ENCODE measurements at places on chromosomes 12 and 14.

DNA sequence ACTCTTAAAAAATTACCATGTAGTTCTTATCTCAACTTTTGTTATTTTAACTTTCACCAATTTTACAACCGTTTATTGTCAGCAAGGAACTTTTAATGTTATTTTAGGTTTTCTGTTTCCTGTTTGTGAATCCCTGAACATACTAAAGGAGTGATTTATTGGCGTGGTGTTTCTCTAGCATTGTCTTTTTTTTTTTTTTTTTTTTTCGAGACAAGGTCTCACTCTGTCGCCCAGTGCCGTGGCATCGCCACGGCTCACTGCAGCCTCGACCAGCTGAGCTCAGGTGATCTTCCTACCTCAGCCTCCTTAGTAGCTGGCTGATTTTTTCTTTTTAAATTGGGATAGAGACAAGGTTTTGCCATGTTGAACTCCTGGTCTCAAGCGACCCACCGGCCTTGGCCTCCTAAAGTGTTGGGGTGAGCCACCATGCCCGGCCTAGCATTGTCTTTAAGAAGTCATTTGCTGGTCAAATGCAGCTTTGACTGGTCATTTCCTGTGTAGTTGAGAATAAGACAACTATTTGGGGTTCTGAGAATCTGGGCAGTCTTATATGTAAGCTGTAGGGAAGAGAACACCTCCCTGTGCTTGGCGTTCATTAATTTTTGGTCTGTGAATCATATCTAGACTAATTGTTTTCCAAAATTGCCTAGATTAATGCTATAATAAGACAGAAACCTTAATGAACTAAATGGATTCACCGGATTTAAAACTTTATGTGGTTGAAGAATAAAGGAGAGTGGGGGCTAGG, 2.1 kb downstream of the WASHC4 start:
- DNase-seq, result peak; percentile 65

- DNase-seq, result no peak
These were observed at the start of gene GPR84 for GRCh38 chr12:54364413-54364812. Gene GPR84 (minus strand): TSS chr12:54364486. CDS start chr12:54363851, 635 bp downstream.

DNA sequence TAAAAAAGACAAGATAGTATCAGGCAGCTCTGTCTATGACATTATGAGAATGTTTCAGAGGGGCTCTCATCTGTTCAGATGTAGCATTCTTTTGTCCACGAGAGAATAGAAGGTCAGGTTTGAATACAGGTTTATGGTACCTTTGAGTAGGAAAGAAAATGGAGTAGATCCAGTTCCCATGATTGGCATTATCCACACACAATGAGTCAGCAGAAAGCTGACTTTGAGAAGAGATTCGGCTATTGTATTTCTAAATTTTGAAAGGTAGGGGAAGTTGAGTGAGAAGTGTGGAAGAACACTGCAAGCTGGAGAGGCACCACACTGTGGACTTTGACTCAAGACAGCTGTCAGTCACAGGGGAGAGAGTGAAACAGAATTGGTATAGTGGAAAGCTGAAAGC, 135.4 kb downstream of the SYT10 start:
- DNase-seq, result no peak

GRCh38 chr12:5243014-5243413, 188.9 kb upstream of the NTF3 start:
- no peak for DNase-seq

DNA sequence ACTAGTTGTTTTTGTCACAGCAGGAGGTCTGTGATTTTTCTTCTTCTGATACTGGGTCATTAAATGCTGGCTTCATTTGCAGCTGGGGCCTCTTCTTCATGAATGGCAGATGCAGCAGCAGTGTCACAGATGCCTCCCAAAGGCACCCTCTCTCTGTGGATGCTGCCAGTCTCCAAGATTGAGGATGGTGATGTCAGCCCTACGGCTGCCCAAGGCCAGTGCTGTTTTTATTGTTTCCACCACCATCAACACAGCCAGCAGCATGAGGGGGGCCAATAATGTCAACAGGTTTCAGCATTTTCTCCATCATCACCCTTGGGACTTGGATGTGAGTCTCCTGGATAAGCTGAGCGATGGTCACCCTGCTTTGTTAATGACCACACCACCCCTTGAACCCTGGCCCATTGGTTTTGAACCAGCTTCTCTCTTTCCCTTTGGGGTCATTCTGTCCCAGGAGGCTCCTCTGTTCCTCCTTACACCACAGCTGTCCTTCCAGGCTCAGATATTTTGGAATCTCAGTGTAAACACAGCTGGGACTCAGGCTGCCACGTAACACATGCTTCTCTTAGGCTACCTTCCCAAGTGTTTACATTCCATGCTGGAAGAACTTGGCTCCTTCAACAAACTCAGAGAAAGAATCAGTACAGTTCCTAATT, 151.7 kb upstream of the DDHD1 start:
- DNase-seq, result peak; percentile 27

- peak; percentile 98 for DNase-seq
These were observed 105.0 kb downstream of the PPP2R5E start for GRCh38 chr14:63438065-63438757.

DNA sequence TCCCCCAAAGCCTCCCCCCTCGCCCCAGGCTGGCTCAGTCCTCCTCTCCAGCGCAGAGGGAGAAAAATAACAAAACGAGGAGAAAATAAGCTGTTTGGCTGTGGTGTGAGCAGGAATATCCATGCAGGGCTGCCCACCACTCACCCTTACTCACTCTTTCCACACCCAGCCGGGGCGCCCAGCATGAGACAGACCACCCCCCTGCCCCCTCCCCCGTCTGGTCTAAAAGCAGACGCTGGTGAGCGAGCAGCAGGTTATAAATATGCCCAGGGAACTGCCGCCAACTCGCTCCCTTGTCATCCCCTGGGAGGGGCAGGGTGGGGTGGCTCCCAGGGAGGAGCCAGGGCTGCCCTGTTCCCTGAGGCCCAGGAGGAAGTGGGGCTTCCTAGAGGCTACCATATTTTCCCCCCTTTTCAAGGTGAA, 7.4 kb downstream of the WNT1 start:
- no peak for DNase-seq

DNA sequence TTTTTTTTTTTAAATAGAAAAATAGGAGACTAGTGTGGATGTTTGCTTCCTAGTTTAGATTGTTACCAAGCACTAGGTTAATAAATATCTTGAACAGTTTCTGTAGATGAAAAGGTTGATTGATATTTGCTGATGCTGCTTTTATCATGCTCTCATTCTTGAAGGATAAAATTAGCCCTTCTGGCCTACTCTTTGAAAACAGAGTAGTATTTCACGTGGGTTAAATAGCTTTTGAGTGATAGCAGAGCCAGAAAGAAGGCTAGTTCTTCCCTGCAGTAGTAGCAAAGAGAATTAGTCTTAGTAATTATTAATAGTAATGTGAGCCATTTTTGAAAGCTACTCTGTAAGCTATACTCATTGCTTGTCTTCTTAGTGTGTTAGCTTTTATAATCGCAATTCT, 5.2 kb downstream of the NEDD1 start:
- no peak for DNase-seq

GRCh38 chr12:121391619-121392324, 8.1 kb upstream of the RNF34 start:
- DNase-seq, result peak; percentile 58

- no peak for DNase-seq
These were observed 5.5 kb downstream of the OR6C3 start for GRCh38 chr12:55336002-55336401.

DNA sequence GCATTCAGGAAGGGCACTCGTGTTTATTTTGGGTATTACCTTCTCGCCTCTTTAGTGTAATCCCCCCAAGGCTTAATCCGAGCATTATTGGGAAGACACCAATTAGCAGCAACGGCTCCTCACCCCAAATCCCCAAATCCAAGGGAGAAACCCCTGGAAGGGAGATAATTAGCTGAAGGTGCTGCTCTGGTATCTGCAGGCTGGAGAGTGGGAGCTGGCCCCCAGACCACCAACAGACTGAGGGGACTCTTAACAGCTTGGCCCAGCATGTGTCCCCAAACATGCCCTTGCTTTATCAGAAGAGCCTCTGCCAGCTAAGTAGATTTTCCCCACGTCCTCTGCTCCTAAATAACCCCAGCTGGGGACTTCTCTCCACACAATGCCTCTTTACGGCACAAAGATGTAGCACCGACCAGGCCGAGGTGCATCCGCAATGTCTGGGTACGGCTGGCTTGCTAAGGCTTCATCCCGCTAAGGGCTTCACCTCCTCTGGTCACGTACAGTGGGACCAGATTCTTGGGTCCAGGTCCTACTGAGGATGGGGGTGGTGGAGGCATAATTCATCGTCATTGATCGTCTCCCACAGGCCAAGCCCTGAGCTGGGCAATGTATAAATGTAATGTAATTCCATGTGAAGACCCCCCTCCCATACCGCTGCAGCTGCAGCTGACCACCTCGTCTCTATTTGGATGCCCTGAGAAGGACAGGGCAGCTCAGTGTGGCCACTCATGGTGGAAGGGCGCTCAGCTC, 123.7 kb upstream of the GSC start:
- no peak for DNase-seq

GRCh38 chr12:57863676-57864075, 17.1 kb upstream of the CTDSP2 start:
- DNase-seq, result no peak

- DNase-seq, result no peak
These were observed 4.3 kb upstream of the AQP6 start for GRCh38 chr12:49968471-49968870.

- no peak for DNase-seq
These were observed 192.3 kb upstream of the GSC start for GRCh38 chr14:94962166-94962575.

- DNase-seq, result no peak
These were observed 2.2 kb downstream of the TEDC1 start for GRCh38 chr14:105492971-105493871.

- no peak for DNase-seq
These were observed 15.6 kb downstream of the ERG28 start for GRCh38 chr14:75645056-75645455.

- no peak for DNase-seq
These were observed 6.2 kb upstream of the KIF26A start for GRCh38 chr14:104131968-104132732.

DNA sequence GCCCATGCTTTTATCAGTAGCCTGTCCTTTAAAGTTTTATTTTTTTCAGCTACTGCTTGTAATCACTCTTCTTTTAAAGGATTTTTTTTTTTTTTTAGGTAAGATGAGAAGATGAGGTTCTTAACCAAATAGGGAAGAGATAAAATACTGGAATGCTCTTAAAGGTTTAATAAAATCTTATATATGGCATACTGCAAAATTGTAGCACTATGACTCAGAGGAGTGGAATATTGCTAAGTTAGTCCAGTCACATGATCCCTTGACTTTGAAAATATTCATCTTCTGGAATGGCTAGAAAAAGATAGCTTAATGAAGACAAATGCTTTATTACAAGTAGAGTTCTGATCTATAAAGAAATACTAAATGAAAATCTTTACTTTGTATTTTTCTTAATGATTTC, 116.6 kb downstream of the NAV3 start:
- peak; percentile 73 for DNase-seq

DNA sequence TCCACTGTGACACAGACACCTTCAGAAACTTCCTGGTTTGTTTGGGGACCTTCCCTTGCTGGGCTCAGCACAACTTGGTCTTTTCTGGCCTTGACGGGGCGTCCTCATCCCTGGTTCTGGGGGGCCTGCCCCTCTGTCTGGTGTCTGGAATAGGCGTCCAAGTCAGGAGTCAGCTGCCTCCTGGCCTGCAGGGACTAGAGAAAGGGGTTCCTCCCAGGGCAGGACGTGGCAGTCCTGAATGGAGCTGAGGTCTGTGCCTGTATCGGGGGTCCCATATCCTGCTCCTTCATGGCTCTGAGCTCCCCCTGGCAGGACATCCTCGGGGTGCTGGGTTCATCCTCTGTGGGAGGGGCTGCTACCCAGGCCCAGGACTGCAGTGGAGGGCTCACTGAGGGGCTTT, 384.0 kb downstream of the TMEM121 start:
- no peak for DNase-seq

GRCh38 chr14:60349663-60350365, 100.8 kb downstream of the PPM1A start:
- DNase-seq, result peak; percentile 71

GRCh38 chr12:96883571-96883970, 23.5 kb upstream of the NEDD1 start:
- DNase-seq, result no peak

GRCh38 chr14:76467711-76468155, 91.8 kb downstream of the ESRRB start:
- no peak for DNase-seq

DNA sequence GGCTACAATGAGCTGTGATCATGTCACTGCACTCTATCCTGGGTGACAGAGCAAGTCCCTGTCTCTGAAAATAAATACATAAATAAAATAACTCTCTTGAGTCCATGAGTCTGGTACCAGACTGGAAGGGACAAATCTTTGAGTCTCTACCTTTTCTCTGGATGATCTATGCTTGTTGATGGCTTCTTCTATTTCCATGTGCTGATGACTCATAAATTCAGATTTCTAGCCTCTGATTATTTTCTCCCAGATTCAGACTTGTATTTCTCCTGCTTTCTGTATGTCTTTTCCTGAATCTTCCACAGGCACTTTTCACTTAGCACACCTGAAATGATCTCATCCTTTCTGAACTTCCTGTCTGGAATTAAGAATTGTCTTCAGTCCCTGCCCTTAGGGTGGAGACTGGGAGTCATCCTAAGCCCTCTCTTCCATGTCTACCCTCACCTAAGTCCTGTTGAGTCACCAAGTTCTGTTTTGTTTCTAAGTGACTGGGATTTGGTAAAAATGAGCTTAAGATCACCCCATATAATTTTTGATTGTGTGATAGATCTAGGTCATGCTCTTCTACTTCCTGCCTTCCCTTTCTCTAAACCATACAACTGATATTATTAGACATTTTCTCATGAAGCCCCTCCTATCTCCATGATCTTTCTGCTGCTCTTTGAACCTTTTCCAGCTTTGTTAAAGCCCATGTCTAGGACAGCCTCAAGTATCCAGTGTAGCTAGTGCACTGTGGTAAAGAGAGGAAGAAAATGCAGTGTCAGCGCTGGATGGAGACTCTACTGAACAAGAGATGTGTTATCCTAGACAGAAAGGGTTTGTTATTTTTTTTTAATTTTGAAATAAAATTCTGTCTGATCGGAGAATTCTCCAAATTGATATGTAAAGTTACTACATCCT, 13.1 kb downstream of the AKAP6 start:
- DNase-seq, result peak; percentile 40

- no peak for DNase-seq
These were observed 8.9 kb downstream of the FOXA1 start for GRCh38 chr14:37585971-37586796.

- no peak for DNase-seq
These were observed 104.0 kb downstream of the CCDC91 start for GRCh38 chr12:28294300-28294699.

DNA sequence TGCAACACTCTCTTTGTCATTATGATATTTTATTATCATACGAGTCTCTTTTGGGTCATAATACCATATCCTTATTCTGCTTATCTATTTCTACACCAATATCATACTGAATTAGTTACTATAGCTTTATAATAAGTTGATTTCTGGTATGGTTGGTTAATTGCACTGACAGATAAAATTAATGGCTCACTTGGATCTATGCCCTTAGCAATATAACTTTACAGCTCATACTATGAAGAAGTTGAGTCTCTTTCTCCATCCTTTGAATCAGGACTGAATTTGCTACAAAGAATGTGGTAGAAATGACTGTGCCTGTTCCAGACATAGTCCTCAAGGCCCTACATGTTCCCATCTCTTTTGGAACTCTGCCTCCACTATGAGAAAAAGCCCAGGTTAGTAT, 139.7 kb upstream of the DYRK2 start:
- DNase-seq, result no peak
